Renal pelvis (tissue), 12 donors: ENCODE measurements at places on chromosomes 16 and 17. TPM values are rescaled to one million over a fixed set of nuclear protein-coding genes. Genes with fewer than 3 reads are reported as not detected.

Gene HAP1
- 1.2 TPM for polyA plus RNA-seq

Gene ACSM2A
- polyA plus RNA-seq: 62.8 TPM

Gene FAM83G
- 7.5 TPM for polyA plus RNA-seq

Gene PRR11
- polyA plus RNA-seq: 19.0 TPM

Gene DBF4B
- polyA plus RNA-seq: 18.5 TPM

Gene TMEM231
- 21.3 TPM for polyA plus RNA-seq

Gene TAT
- 0.14 TPM for polyA plus RNA-seq

Gene KRT39
- not detected for polyA plus RNA-seq

Gene NPTX1
- 1.1 TPM for polyA plus RNA-seq

Gene ALDH3A1
- polyA plus RNA-seq: 1.6 TPM

Gene CLDN6
- 38.9 TPM for polyA plus RNA-seq

Gene HBA2
- 1,145 TPM for polyA plus RNA-seq

Gene KCNJ18
- polyA plus RNA-seq: not detected

Gene TBC1D3K
- not detected for polyA plus RNA-seq

Gene KRTAP1-5
- not detected for polyA plus RNA-seq

Gene CDRT15L2
- polyA plus RNA-seq: not detected

Gene TP53TG3F
- polyA plus RNA-seq: not detected

Gene KRTAP9-8
- polyA plus RNA-seq: not detected

Gene MYH2
- polyA plus RNA-seq: 0.04 TPM

Gene TAC4
- polyA plus RNA-seq: not detected

Gene KRTAP4-4
- not detected for polyA plus RNA-seq

Gene KRTAP4-1
- polyA plus RNA-seq: not detected

Gene ITGAD
- 0.28 TPM for polyA plus RNA-seq

Gene CTRB1
- not detected for polyA plus RNA-seq

Gene FAM171A2
- 42.7 TPM for polyA plus RNA-seq

Gene TLCD3B
- polyA plus RNA-seq: 1.2 TPM

Gene CNTNAP4
- 0.09 TPM for polyA plus RNA-seq

Gene DRC3
- 20.6 TPM for polyA plus RNA-seq

Gene TBC1D3I
- polyA plus RNA-seq: not detected

Gene CD19
- polyA plus RNA-seq: 4.4 TPM

Gene HCRT
- polyA plus RNA-seq: not detected

Gene CUEDC1
- 45.1 TPM for polyA plus RNA-seq

Gene GNG13
- polyA plus RNA-seq: 0.41 TPM

Gene RANBP10
- polyA plus RNA-seq: 31.6 TPM

Gene HOXB3
- polyA plus RNA-seq: 135 TPM

Gene AOC2
- 1.6 TPM for polyA plus RNA-seq

Gene CCDC78
- polyA plus RNA-seq: 2.5 TPM

Gene CFAP119
- 14.6 TPM for polyA plus RNA-seq

Gene HOXB6
- 154 TPM for polyA plus RNA-seq

Gene IKZF3
- polyA plus RNA-seq: 0.23 TPM

Gene KRTAP2-1
- not detected for polyA plus RNA-seq

Gene SLC16A13
- 4.5 TPM for polyA plus RNA-seq

Gene MVD
- 41.0 TPM for polyA plus RNA-seq

Gene DHODH
- polyA plus RNA-seq: 12.3 TPM

Gene ATXN1L
- polyA plus RNA-seq: 33.7 TPM

Gene TNFSF13
- 13.5 TPM for polyA plus RNA-seq

Gene ADORA2B
- 1.3 TPM for polyA plus RNA-seq

Gene CES1
- polyA plus RNA-seq: 2.8 TPM

Gene NATD1
- 12.8 TPM for polyA plus RNA-seq

Gene PPY
- 0.78 TPM for polyA plus RNA-seq

Gene CNTROB
- polyA plus RNA-seq: 52.0 TPM
